Stimulated activated CD4-positive, alpha-beta T cell treated with anti-CD3 and anti-CD28 coated beads, Interleukin-15, amount 100 ng/mL, for 48 hours (primary cell): ENCODE measurements at places on chromosomes 12 and 14.

GRCh38 chr14:100779691-100780080 lies 46.2 kb upstream of the MEG3 start:
- no peak for DNase-seq

DNA sequence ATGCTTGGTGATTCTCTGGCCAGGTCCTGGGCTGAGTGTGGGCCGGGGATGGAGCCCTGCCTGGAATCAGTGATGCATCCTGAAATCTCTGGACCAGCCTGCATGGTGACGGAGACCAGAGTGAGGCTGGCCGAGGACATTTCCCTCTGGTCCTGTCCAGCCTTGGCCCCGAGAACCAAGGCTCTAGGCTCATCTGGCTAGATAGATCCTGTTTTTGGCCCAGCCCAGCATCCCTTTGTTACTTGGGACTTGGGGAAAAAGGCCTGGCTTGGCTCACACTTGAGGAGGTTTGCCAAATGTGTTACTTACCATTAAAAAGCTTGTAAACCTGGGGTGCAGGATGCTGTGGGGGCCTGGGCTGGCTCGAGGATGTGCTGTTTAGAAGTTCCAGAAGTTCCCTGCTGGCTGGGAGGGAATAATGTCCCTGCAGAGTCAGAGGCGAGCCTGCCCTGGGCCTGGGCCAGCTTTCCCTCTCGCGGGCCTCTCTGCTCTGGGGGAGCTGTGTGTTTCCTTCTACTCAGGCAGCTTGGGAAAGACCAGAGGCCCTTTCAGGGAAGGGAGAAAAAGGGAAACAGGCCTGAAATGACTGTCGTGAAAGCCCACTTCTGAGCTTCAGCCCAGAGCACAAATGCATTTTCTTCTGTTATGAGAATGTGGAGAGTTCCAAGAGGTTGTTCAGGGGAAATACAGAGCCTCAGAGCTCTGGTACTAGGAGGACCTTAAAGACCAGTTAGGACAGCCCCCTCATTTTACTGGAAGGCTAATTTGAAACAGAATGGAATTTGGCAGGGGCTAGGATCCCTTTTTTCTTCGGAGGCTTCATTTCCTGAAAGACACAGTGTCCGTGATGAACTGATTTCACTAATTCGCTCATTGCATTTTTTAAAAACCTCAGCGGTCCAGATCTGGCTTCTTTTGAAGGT lies 47.2 kb upstream of the CTDSP2 start:
- DNase-seq, result no peak

DNA sequence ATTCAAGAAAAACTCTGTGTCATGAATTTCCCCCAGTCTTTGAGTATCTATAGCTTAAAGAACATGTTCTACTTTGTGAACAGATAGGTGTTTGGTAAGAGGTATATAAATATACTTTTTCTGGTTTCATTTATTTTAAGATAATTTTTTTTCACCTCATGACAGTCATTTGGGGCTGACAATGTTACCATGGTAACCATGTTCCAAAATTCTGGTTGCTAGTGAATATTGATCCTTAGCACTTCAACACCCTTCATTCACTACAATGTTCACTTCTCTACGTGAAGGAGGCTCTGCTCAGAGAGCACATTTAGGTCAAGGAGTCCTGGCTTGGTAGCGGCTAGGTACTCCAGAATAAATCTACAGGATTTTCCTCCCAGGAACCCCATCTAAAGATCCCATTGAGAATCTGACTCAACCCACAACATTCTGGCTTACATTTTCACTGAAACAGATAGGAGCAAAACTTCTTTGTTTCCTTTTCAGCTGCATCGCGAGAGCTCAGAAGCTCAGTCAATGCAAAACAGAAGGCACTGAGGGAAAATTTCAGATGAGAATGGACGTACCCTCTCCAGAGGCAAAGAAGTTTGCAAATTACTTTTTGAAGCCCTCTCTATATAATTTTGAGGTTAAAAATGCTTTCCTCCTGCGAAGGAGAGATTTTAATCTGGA lies 93.6 kb downstream of the ARF6 start:
- DNase-seq, result no peak

GRCh38 chr12:51661836-51662235 lies 70.8 kb downstream of the SCN8A start:
- no peak for DNase-seq

- no peak for DNase-seq
Measured at GRCh38 chr14:58808828-58809227, 171.1 kb downstream of the DACT1 start.
